Panc1 (cell line): ENCODE measurements at places on chromosomes 1 and 21. TPM values are rescaled to one million over a fixed set of nuclear protein-coding genes. Genes with fewer than 3 reads are reported as not detected.

The ELAPOR1 gene
- total RNA-seq, result 0.28 TPM

The ACTN2 gene
- 0.49 TPM for total RNA-seq

The C1orf141 gene
- total RNA-seq, result not detected

The SAMD13 gene
- total RNA-seq, result 2.2 TPM

The KIF17 gene
- total RNA-seq, result 3.9 TPM

The SLC45A1 gene
- total RNA-seq, result 11.3 TPM

The RXRG gene
- total RNA-seq, result not detected

The ZZZ3 gene
- total RNA-seq, result 52.6 TPM

GRCh38 chr1:21313886-21314721, 23.8 kb upstream of the ECE1 start:
- DNase-seq, result no peak
- H3K4me1 ChIP-seq, result peaks cover 49% of the 10 kb centered on the region
- H3K4me3 ChIP-seq, result no peak overlapping the region
- H3K27me3 ChIP-seq, result no peaks in the 10 kb centered on the region
- no peaks in the 10 kb centered on the region for H3K36me3 ChIP-seq

DNA sequence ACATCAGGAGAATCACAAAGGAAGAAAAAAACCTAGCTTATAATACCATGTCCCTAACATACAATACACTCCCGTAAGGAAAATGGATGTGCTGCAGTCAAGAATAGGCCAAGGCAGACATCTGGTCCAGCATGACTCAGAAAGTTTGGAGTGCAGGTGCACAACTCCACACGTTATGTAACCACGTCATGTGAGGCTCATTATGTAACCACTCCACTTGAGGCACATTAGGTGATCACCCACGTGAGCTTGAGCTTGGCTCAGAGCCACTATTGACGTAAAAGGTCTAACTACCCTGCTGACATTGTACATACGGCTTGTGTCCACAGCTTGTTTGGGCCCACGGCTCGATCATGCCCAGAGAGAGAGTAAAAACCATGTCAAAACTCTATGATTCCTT, 99.8 kb upstream of the C1orf21 start:
- no peak overlapping the region for H3K27ac ChIP-seq
- H3K4me1 ChIP-seq, result no peaks in the 10 kb centered on the region

DNA sequence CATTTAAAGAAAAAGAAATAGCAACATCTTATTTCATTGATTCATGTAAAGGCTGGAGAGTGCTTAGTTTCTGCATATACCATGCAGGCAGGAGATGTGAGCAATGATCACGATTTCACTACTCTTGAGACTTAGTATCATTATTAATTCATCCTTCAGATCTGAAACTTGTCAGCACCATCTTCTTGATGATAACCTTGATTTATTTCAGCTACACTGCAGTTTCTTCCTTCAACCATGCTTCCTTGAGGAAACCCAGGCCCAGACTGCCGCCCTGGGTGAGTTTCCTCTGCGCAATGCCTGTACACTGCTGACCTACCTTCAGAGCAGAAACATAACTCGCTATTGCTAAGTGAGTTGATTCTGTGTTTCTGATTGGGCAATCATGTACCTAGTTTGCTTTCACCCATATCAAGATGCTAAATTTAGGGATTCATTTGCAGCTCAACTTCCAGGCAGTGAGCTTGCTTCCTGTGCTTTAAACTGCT, 13.5 kb upstream of the BCL10 start:
- H3K4me1 ChIP-seq, result peaks cover 32% of the 10 kb centered on the region
- H3K27ac ChIP-seq, result peak overlapping the region; percentile 80
- no peaks in the 10 kb centered on the region for H3K36me3 ChIP-seq

DNA sequence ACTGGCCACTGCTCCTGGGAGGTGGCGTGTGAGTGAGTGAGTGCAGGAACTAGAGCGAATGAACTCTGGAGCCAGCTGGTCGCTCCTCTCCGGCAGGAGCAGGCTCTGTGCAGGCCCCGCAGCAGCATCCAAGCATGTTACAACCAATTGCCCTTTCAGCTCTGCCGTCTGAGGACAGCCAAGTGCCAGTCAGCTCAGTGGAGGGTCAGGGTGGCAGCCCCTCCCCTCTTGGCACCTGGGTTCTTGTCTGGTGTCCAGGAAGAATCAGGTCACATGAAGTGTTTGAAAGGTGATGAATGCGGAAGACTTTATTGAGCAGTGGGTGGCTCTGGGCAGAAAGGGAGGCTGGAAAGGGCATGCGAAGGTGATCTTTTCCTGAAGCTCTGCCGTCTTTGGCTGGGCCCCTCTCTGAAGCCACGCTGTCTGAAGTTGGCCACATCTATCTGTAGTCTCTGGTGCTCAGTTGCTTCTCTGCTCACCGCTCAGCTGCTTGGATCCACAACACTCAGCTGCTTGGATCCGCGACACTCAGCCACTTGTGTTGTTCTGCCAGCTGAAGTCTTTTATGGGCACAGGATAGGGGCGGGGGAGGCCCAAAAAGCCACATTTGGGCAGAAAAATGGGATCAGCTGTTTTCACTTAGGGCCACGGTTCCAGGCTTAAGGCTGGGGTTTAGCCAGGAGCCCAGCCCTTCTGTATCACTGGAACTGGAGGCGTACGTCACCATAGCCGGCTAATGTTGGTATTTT, 139.8 kb downstream of the ADSS2 start:
- H3K36me3 ChIP-seq, result no peaks in the 10 kb centered on the region
- H3K4me1 ChIP-seq, result no peaks in the 10 kb centered on the region
- DNase-seq, result no peak
- H3K4me3 ChIP-seq, result no peak overlapping the region
- no peak overlapping the region for H3K27ac ChIP-seq

DNA sequence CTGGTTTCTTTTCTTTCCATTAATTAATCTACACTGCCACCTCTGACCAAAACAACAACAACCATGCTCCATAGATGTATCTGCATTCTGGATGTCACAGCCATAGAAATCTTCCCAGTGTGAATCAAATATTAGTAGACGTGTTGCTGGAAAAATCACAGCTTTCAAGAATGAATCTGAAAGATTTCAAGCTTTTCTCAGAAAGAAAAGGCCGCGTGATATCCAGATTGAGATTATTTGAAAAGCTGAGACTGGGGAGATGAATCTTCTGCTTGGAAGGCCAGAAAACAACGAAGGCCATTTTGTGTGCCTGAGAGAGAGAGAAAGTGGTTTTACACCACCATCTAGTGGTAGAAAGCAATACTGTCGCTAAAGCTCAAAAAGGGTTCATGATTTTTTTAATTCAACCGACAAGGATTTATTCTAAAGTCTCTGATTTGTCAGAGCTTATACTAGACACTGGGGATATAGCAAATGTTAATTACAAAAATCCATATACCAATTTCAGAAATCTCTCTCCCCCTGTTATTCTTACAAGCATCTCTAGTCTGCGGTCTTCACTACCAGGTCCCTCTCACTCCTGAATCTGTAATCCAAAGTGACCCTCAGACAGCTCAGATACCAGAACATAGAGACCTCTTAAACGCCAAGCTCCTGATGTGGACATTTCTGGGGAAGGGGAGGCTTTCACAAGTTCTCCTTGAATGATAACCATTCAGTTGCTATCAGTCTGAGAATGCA, 87.5 kb upstream of the SGIP1 start:
- no peak overlapping the region for H3K27ac ChIP-seq
- no peaks in the 10 kb centered on the region for H3K36me3 ChIP-seq
- H3K4me1 ChIP-seq, result no peaks in the 10 kb centered on the region
- no peak overlapping the region for H3K4me3 ChIP-seq
- H3K27me3 ChIP-seq, result no peaks in the 10 kb centered on the region

DNA sequence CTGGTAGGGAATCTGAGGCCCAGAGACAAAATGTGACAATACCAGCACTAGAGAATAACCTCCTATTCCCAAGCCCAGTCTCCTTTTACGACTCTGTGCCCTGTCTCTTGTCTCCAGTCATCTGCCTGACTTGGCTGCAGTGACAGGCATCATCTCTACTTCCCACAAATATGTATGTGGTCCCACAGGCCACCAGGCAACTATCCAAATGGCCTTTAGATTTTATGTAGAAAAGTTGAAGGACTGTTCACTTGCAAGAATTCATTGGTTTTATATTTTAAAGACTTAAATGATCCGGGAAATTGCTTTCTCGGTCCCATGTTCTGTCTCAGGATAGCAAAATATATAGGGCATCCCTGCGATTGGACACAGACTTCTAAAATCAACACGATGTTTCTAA, 11.6 kb downstream of the KRTAP24-1 start:
- DNase-seq, result no peak
- no peaks in the 10 kb centered on the region for H3K27me3 ChIP-seq
- H3K27ac ChIP-seq, result no peak overlapping the region
- H3K4me1 ChIP-seq, result no peaks in the 10 kb centered on the region
- H3K4me3 ChIP-seq, result no peak overlapping the region

DNA sequence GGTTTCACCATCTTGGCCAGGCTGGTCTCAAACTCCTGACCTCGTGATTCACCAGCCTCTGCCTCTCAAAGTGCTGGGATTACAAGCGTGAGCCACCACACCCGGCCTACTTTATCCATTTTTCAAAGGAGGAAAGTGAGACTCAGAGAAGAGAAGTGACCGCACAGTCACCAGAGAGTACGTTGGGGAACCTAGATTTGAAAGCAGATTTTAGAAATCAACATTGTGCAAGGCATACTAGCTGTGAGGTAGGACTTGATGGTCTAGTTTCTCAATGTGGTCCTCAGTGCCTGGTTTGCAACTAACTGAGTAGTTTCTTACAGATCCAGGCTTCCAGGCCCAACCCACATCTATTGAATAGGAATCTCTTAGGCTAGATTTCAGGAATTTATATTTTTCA, 1.7 kb upstream of the PRCC start:
- no peaks in the 10 kb centered on the region for H3K27me3 ChIP-seq
- H3K36me3 ChIP-seq, result peaks cover 8% of the 10 kb centered on the region
- H3K27ac ChIP-seq, result peak overlapping the region; percentile 99
- H3K4me1 ChIP-seq, result peaks cover 18% of the 10 kb centered on the region

- no peak overlapping the region for H3K4me3 ChIP-seq
- H3K36me3 ChIP-seq, result no peaks in the 10 kb centered on the region
- DNase-seq, result no peak
- peaks cover 39% of the 10 kb centered on the region for H3K27me3 ChIP-seq
- H3K27ac ChIP-seq, result no peak overlapping the region
Measured at GRCh38 chr1:20187813-20188454, 1.6 kb upstream of the PLA2G2C start.

DNA sequence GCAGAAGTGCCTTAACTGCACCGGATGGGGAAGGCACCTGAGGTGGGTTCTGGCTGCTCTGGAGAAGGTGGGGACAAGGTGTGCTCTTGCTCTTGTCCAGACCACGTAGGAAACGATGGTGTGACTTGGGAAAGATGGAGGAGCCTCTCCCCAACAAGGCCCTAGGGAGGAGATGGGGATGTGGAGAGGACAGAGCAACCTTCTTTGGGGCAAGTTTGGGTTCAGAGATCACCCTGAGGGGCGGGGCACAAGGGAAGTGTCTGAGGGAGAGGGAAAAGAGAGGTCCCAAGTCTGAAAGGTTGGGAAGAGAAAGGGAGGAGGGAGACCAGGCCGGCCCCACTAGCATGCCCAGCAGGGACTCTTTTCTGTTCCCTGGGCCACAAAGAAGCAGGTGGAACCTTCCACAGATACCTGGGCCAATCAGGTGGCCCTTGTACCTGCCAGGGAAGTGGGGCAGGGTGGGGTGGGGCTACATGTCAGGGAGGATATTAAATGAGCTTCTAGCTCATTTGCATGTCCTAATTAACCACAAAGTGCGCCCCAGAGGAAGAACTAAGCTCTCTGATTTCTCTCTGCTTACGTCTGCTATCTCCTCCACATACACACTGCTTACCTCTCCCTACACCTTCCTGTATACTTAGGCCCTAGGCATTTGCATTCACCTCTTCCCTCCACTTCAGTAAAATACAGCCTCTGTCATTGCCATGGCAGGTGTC, 15.9 kb downstream of the INKA2 start:
- DNase-seq, result no peak
- H3K4me3 ChIP-seq, result no peak overlapping the region
- H3K4me1 ChIP-seq, result no peaks in the 10 kb centered on the region
- H3K27me3 ChIP-seq, result no peaks in the 10 kb centered on the region
- H3K36me3 ChIP-seq, result no peaks in the 10 kb centered on the region

DNA sequence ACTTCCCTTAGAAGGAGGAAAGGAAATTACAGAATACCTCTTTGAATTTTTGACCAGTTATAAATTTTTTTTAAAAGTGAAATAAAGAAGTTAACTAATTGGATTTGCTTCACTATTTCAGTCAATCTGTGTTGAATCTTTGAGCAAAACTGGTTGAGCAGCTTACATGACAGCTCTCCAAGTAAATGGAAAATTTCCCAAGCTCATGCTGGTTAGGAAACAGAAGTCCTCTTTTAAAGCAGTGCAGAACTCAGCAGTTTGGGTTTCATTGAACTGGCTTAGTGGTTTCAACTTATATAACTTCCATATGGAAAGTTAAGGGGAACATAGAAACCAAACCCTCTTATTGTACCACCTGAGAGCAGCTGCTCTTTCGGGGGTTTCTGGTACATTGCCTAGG, 250.5 kb downstream of the PDE4B start:
- H3K36me3 ChIP-seq, result no peaks in the 10 kb centered on the region
- H3K4me1 ChIP-seq, result no peaks in the 10 kb centered on the region
- no peak overlapping the region for H3K4me3 ChIP-seq
- no peak overlapping the region for H3K27ac ChIP-seq

DNA sequence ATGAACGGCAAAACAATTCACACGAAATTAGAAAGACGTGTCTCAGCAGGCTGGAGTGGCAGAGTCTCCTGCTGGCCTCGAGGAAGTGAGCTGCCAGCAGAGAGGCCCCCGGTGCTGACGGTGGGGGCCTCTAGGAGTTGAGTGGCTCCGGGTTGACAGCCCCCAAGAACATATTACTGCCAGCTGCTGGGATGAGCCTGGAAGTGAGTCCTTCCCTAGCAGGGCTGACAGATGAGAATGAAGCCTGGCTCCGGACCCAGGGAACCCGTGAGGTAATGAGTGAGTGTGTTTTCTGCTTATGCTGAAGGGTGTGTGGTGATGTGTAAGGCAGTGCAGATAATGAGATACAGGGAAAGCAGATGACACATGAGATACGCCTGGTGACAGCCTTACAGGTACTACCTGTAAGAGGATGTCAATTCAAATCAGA, 23.5 kb upstream of the LRRC47 start:
- H3K27ac ChIP-seq, result no peak overlapping the region
- H3K27me3 ChIP-seq, result no peaks in the 10 kb centered on the region
- H3K4me3 ChIP-seq, result no peak overlapping the region
- DNase-seq, result no peak

GRCh38 chr1:115929881-115930280, 46.4 kb upstream of the SLC22A15 start:
- no peak for DNase-seq
- H3K36me3 ChIP-seq, result no peaks in the 10 kb centered on the region
- no peaks in the 10 kb centered on the region for H3K4me1 ChIP-seq
- H3K4me3 ChIP-seq, result no peak overlapping the region

- no peak overlapping the region for H3K4me3 ChIP-seq
- peaks cover 2% of the 10 kb centered on the region; the same call in 1 of the 2 replicates for H3K27me3 ChIP-seq
- no peaks in the 10 kb centered on the region for H3K4me1 ChIP-seq
- no peak overlapping the region for H3K27ac ChIP-seq
- no peak for DNase-seq
Measured at GRCh38 chr1:4172644-4173599, 272.9 kb upstream of the C1orf174 start.

GRCh38 chr1:21229246-21230000, 52.7 kb upstream of the EIF4G3 start:
- H3K4me3 ChIP-seq, result no peak overlapping the region
- no peaks in the 10 kb centered on the region for H3K27me3 ChIP-seq
- no peak overlapping the region for H3K27ac ChIP-seq
- H3K4me1 ChIP-seq, result no peaks in the 10 kb centered on the region

GRCh38 chr1:6891781-6892579, 106.7 kb downstream of the CAMTA1 start:
- H3K4me1 ChIP-seq, result no peaks in the 10 kb centered on the region
- no peak overlapping the region for H3K4me3 ChIP-seq
- H3K27me3 ChIP-seq, result no peaks in the 10 kb centered on the region

- no peak overlapping the region for H3K4me3 ChIP-seq
- no peaks in the 10 kb centered on the region for H3K4me1 ChIP-seq
- H3K27me3 ChIP-seq, result peaks cover 6% of the 10 kb centered on the region
- DNase-seq, result no peak
Measured at GRCh38 chr1:7615138-7615537, 156.0 kb upstream of the VAMP3 start.
